T-helper 1 cell (primary cell): ENCODE measurements at places on chromosomes 3 and 15.

GRCh38 chr15:58467121-58467721 lies 35.4 kb downstream of the LIPC start:
- DNase-seq = no peak

DNA sequence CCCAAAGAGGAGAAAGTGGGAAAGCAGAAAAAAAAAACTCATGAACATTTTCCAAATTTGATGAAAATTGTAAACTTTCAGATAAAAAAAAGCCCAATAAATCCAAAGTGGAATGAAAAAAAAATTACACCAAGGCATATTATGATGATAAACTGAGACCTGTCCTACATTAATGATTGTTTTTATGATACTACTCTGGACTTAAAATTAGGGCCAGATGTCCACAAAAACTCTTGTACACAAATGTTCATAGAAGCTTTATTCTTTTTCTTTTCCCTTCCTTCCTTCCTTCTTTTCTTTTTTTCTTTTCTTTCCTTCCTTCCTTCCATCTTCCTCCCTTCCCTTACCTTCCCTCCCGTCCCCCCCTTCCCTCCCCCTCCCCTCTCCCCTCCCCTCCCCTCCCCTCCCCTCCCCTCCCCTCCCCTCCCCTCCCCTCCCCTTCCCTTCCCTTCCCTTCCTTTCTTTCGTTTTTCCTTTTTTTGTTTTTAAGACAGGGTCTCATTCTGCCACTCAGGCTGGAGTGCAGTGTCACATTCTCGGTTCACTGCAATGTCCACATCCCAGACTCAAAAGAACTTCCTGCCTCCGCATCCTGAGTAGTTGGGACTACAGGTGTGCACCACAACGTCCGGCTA lies 243.9 kb downstream of the MEIS2 start:
- DNase-seq = no peak

GRCh38 chr3:107368654-107369398 lies 8.4 kb upstream of the CCDC54 start:
- no peak for DNase-seq

- DNase-seq = no peak
Observed at GRCh38 chr3:173109143-173109542, 31.9 kb downstream of the SPATA16 start.

DNA sequence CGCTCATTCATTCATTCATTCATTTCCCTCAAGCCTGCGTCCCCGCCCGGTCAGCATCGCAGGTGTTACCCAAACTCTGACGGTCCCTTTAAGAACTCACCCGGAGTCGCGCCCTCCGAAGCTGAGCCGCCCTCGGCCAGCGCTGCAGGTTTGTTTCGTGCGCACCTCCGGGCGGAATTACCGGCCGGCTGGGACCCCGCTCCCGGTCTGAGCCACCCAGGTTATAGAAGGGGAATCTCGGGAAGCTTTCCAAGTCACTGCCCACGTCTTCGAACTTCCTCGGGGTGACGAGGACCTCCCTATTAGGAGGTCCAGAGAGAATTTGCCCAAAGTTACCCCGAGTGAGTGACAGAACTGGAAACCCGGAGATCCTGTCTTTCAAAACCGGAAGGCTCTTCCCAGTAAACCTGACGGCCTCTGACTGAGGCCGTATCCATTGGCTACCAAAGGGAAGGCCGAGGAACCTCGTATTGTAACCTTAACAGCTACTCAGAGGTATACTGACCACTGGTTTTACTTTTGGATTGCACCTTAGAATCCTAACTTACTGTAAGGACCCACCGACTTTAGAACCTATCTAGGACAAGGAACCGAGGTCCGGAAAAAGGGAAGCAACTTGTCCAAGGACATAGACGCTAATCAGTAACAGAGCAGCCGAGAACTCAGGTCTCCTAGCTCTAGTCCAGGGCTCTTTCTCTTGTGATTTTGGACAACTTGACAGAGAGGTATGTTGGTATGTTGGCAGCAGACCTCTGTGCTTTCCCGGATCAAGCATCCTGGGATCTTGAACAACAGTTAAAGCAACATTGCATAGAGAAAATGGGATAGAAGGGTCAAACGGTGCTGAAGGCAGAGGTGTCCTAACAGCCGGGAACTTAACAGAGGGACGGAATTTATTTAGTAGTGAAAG lies 788 bp upstream of the DLG1 start:
- DNase-seq = no peak
